ENCODE measurements at places on chromosomes 6 and 20.

DNA sequence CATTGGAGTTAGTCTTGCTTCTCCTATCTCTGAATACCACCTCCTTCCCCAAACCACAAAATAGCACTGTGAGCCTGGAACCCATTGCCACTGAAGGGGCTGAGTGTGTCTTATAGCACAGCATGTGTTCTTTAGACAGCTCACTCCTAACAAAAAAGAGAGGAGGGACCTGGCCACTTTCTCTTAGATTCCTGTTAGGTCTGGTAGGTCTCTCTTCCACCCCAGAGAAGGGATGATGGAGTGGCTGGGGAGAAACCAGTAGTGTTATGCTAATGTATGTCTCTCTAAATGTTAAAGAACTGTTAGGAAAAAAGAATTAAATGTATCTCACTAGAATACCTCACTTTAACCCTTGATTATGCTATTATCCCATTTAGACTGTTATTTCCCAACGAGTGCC is 340.3 kb downstream of the EPHA7 start:
- no peak for DNase-seq

DNA sequence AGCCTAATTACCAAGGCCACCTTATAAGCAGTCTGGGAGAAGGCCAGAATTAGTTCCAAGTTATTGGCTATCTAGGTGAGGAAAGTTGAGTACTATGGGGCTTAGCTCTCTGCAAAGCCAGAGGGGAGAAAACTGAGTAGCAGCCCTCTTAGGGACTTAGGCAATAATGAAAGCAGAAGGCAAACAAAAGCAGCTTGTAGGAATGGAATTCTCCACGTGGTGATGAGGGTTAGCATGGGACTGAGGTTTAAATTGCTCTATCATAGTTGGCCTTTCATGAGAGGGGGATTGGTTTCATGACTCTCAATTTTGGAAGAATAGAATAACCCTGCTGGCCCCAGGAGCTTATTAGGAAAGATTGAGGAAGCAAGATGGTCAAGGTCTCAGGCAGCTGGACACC is 7.0 kb upstream of the UBE2J1 start:
- DNase-seq, result no peak

DNA sequence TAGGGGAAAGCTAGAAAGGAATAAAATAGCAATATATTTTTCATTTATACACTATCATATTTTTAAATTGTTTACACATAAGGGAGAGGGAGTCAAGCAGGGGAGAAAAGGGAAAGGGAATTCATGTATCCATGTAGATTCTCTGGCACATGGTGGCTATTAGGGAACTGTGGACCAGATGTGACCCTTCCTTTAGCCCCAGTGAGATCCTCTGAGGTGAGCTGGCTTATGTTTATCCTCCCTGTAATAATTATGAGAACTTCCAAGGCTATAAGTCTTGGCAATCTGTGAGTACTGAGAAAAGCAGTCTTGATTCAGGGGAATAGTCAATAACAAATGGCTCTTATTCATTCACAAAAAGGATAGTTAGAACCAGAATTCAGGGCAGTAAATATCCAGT is 42.6 kb downstream of the TSBP1 start:
- no peak for DNase-seq

GRCh38 chr6:144646093-144647056 is 361.2 kb downstream of the UTRN start:
- no peak for DNase-seq

- no peak for DNase-seq
Observed at GRCh38 chr6:49978332-49979226, 9.2 kb upstream of the DEFB113 start.

DNA sequence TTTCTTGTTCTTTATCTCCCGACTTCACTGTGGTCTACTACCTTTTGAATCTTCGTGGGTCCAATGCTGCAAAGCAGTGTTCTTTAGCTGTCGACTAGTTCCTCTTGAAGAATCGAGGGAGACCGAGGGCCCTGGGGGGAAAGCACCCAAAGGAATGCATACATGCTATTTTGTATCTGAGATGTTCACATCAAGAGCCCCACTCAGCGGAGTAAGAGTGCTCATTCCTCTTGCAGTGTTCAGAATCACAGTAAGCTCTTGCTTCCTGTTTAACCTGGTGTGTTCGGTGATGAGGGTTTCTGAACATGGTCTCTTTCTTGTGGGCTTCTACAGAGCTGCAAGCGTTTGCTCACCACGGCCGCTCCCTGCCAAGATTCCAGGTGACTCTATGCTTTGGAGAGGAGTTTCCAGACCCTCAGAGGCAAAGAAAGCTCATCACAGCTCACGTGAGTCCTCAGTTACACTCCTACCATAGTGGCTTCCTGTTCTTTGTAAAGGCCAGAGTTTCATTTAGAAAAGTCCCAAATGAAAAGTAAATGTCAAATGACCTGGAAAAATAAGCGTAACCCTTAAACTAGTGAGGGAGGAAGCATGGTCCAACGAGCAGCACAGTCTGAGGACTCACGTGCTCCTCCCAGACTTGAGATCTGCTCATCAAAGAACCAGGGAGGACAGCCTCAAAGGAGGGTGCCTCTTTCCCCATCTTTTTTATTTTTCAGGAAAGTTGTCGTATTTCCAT is 13.3 kb downstream of the IRF4 start:
- DNase-seq, result no peak

GRCh38 chr20:64077876-64078551 is 1.3 kb downstream of the RGS19 start:
- peak; percentile 50 for DNase-seq

DNA sequence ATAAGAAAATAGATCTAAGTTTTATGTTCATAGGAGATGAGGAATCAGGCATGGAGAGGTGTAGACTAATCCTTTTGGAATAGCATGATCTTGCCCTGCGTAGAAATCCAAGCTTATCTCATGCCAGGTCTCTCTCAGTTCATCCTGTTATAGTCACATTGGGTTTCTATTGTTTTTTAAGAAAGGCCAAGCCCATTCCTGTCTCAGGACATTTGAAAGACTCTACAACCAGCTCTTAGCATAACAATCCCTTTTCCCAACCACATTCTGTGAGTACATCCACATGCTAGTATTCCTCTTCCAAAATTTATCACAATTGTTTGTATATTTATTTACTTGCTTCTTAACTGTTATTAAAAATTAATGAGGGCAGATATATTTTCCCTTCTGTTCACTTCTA is 130.3 kb downstream of the MMUT start:
- no peak for DNase-seq

GRCh38 chr6:12007473-12007872 is 4.6 kb upstream of the HIVEP1 start:
- DNase-seq, result no peak

DNA sequence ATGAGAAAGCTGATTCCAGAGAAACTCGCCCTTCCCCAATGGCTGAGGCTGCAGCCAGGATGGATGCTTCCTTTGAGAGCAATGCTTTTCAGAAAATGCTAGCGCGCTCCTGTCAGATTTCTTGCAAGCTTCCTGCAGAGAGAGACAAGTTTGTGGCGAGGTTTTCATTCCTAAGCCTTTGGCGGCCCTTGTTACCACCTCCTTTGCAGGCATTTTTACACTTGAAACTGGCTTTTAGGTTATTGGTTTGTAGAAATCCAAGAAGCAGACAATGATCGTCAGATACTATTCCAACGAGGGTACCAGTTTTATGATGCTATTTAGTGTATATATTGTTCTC is 1.1 kb downstream of the FNDC1 start:
- no peak for DNase-seq

DNA sequence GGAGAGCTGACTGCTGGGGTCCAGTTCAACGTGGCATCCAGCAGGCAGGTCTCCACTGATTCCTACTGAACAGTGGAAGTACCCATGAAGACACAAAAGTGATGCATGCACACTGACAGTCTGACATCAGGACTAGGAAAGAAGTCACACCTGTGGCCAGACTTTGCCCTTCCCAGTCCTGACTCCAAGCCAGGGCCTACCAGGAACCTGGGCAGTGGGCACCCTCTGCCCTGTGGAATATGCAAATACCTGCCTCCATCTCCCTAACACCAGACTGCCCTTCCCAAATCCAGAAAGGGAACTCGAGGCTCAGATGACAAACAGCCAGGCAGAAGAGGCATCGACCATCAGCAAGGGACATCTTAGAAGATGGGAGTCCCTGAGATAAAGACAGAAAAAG is 50.9 kb downstream of the SLC23A2 start:
- DNase-seq, result no peak

- no peak for DNase-seq
Observed at GRCh38 chr6:163324326-163324687, 90.2 kb upstream of the QKI start.

GRCh38 chr6:27830212-27830599 is 82.0 kb downstream of the OR2B2 start:
- no peak for DNase-seq

DNA sequence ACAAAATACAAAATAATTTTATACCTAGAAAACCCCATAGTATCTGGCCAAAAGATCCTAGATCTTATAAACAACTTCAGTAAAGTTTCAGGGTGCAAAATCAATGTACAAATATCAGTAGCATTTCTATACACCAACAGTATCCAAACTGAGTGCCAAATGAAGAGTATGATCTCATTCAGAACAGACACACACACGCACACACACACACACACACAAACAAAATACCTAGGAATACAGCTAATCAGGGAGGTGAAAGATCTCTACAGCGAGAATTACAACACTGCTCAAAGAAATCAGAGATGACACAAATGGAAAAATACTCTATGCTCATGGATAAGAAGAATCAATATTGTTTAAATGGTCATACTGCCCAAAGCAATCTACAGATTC is 49.2 kb downstream of the TOMM6 start:
- no peak for DNase-seq

GRCh38 chr6:40439026-40439800 is 148.0 kb downstream of the LRFN2 start:
- no peak for DNase-seq

DNA sequence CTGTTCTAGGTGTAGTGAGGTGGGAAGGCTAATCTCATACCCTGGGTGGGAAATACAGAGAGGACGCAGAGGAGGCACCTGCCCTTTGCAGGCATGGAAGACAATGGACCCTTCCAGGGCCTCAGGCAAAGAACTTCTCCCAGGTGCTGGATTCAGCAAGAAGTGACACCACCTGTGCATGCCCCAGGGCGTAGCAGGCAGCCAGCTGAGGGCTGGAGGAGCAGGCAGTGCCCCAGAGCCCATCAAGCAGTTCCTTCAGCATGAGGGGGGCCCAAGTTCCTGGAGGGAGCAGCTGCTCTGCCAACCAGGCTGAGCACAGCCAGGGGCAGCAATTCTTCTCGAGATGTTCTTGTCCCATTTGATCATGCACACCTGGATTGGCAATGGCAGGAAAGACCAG is 170.3 kb upstream of the PDE10A start:
- DNase-seq, result no peak

- DNase-seq, result no peak
Observed at GRCh38 chr6:2042956-2043648, 202.3 kb downstream of the GMDS start.

DNA sequence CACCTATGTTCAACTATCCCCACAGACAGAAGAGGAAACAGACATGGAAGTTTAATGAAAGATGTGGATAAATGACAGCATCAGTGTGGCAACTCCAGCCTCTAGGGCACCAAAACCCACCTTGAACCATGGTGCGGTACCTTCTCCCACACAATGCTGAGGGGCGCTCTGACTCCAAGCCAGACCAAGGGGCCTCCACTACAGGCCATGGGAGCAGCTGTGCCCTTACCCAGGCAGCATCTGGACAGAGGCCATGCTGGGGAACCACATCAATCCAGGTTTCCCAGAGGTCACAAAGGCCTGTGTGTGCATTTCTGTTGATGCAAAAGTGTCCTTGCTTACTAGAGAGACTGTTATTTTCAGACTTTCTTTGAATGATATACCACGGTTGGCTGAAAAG is 4.1 kb downstream of the PRR18 start:
- no peak for DNase-seq

DNA sequence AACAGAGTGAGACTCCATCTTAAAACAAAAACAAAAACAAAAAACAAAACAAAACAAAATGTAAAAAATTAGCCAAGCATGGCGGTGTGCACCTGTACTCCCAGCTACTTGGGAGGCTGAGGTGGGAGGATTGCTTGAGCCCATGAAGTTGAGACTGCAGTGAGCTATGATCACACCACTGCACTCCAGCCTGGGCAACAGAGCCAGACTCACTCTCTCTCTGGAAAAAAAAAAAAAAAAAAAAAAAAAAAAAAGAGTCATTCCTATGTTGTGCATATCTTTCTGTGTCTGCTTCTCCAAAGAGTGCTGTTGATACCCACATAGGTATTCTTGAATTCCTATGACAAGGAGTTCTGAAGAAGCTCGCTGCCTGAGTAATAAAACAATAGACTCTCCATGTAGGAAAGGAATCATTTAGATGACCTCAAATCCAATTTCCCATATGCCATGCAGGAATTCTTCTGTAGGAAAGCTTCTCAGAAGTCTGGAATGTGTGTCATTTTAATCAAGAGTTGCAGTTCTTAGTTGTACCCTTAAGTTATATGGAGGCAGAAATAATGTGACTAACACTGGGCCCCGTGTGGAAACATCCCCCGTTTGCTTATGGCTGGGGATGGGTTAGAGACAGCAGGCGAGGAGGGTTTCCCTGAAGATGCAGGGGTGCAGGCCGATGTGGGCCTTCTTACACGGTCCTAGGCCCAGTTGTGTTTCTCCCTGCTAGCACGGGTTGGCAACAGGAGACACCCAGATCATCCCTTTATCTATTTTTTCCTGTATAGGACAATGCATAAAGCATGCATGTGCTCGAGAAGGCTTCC is 79.4 kb downstream of the ZDHHC14 start:
- DNase-seq, result no peak

- DNase-seq, result no peak
Observed at GRCh38 chr6:163724196-163724595, 309.7 kb downstream of the QKI start.

- DNase-seq, result no peak
Observed at GRCh38 chr6:97026298-97026697, 101.8 kb downstream of the KLHL32 start.

- DNase-seq, result no peak
Observed at GRCh38 chr6:169812257-169812644, 60.8 kb downstream of the ERMARD start.

GRCh38 chr6:17530321-17530835 is 69.7 kb upstream of the FAM8A1 start:
- DNase-seq, result no peak

GRCh38 chr6:36844232-36845170 is 5.3 kb upstream of the CPNE5 start:
- DNase-seq, result no peak

DNA sequence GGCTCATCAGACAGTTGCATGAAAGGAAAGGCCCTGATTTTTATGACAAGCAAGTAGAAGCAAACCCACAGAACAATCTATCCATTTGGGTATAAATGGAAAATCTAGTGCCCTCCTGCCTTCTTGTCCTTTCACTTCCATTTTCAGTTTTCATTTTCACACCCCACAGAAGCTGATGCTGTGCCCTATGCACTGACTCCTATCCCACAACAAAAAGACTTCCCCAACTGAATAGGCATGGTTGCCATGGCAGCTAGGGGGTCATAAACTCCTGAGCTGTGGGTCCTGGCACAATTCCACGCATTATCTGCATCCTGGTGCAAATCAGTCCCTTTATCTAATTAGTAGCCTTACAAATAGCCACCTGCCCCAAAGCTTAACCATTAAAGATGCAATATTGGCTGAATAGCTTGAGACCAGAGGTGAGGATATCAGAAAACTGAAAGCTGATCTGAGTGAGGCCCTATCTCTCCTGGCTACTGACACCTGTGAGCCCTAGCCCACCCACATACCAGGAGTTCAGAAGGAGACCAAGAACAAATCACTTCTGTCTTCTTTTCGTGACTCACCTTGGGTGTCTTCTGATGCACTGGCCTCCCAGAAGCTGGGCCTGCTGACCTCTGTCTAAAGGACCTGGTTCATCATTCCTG is 34.9 kb upstream of the HEY2 start:
- no peak for DNase-seq

Measured in stimulated activated CD4-positive, alpha-beta T cell treated with anti-CD3 and anti-CD28 coated beads, Interleukin-4, amount 100 ng/mL, for 24 hours (primary cell).